Karpas-422 (cell line): ENCODE measurements at places on chromosomes 1 and 21.

GRCh38 chr1:51100264-51100880 lies 1.7 kb upstream of the C1orf185 start:
- no peak for DNase-seq

GRCh38 chr1:56819387-56819899 lies at the start of gene FYB2:
Gene FYB2, minus strand, starts transcription at chr1:56819404. Its CDS starts 114 bp downstream, at chr1:56819290.
- DNase-seq: no peak

DNA sequence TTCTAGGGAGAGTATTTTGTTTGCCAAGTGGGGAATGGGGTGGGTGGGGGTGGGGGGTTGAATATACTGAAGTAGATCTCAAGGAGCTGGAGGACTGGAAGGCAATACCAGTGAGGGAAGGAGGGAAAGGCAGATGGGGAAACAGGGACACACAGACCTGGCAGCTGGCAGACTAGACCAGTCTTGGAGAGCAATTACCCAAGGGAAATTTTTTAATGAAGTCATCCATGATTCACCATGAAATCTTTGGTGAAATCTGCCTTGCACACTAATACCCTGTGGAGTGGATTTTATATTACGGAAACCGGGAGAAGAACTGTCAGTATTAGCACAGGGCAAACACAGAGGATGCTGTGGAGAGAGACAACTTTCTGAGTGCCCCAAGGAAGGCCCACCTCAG lies 29.7 kb upstream of the MARK1 start:
- DNase-seq: no peak

DNA sequence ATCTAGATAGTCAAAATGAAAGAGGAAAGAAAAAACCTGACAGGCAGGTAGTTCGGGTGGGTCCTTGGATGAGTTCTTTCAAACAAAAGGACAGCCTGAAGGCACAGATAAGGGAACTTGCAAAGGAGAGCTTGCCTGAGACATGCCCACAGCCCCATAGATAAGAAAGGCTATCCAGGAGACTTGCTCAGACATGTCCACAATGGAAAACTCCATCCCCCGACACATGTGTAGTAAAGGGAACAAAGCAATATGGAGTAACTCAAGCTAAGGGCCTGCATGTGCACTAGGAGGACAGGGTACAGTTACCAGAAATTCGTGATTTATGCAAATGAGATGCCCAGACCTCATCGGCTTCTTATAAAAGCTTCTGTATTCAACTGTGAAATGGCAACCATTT lies 281.5 kb downstream of the NEGR1 start:
- no peak for DNase-seq

DNA sequence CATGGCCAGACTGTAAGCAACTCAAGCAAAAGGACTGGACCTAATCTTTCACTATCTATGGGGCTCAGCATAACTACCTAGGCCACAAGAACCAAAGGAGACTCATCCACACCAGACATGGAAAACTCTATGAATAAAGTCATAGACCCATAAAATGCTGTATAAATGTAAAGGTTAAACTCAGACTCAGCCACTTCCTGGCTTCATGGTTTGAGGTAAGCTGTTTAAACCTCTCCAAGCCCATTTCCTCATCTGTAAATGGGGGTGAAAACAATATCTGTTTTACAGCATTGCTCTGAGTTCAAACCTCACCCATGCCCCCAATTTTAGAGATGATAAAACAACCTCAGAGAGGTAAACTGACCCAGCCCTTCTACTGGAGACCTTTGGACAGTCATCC lies 4.0 kb upstream of the SMIM12 start:
- no peak for DNase-seq
